ENCODE measurements at places on chromosomes 7 and 10. TPM values are rescaled to one million over a fixed set of nuclear protein-coding genes. Genes with fewer than 3 reads are reported as not detected.

DNA sequence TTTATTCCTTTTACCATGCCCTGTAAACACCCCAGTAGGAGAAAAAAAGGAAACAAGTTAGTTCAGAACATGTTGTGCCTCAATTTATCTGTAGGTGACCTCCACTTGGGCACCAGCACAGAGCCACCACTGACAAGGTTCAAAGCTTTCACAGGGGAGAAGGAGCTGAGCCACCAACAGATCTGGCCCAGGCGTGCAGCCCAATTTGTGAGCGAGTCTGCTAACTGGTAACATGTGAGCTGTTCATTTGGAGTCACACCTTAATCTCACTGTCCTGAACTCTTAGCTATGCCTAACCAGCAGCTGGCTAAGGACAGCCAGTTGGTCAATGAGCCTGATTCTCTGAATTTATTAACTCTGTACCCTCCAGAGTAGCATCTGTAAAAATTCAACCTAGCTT, 78.4 kb upstream of the CAMK2B start:
- DNase-seq: no peak

DNA sequence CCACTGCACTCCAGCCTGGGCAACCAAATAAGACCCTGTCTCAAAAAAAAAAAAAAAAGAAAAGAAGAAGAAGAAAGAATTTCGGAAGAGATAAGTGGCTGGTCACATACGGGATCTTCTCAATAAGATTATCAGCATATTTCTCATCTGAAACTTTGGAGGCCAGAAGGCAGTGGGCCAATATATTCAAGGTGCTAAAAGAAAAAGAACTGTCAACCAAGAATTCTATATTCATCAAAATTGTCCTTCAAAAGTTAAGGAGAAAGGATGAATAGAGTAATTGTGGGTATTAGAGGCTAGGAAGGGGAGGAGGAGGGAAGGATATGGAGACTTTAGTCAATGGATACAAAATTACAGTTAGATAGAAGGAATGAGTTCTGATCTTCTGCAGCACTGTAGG, 43.9 kb upstream of the NANOS1 start:
- DNase-seq: no peak

SH2D4B gene
- total RNA-seq: 0.09 TPM

- DNase-seq: no peak
These were observed 29.8 kb downstream of the ADAP1 start for GRCh38 chr7:924541-925231.

FFAR4 gene
- total RNA-seq: not detected

DNA sequence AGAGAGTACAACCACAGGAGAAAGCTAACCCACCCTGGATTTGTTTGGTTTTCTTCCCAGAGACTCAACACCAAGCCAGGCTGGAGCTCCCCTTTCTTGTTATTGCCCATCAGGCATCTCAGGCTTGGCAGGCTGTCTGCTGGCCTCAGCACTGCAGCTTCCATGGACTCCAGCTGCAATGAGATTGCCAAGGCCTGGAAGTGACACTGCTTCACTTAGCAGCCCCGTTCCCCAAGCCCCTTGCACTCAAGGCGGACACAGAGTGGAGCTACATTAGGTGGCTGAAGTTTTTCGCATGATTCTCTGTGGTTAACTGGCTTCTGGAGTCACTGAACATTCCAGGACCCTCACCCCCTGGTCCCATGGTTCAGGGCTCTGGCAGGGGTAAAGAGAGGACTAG, 163.1 kb upstream of the GDF10 start:
- no peak for DNase-seq

GRCh38 chr10:1595242-1595600, 142.1 kb downstream of the ADARB2 start:
- DNase-seq: no peak

GRCh38 chr10:2980791-2981360, 86.5 kb upstream of the PFKP start:
- DNase-seq: no peak

- DNase-seq: no peak
These were observed 91.5 kb downstream of the RTKN2 start for GRCh38 chr10:62177111-62177510.

GRCh38 chr7:29146888-29147609, 712 bp upstream of the CPVL start:
- no peak for DNase-seq

- DNase-seq: no peak
These were observed 134.7 kb downstream of the ARL5B start for GRCh38 chr10:18793951-18794350.

CYP3A7 gene
- total RNA-seq: not detected

- no peak for DNase-seq
These were observed 403.2 kb upstream of the MGMT start for GRCh38 chr10:129063877-129064276.

SUMF2 gene
- 85.9 TPM for total RNA-seq

BMPR1A gene
- 77.9 TPM for total RNA-seq
